ENCODE measurements at places on chromosomes 5 and 9. TPM values are rescaled to one million over a fixed set of nuclear protein-coding genes. Genes with fewer than 3 reads are reported as not detected.

- no peak for DNase-seq
Measured at GRCh38 chr5:112059579-112060135, 302.7 kb upstream of the NREP start.

GRCh38 chr5:181114284-181114843 is 16.6 kb downstream of the OR2V1 start:
- no peak for DNase-seq

DNA sequence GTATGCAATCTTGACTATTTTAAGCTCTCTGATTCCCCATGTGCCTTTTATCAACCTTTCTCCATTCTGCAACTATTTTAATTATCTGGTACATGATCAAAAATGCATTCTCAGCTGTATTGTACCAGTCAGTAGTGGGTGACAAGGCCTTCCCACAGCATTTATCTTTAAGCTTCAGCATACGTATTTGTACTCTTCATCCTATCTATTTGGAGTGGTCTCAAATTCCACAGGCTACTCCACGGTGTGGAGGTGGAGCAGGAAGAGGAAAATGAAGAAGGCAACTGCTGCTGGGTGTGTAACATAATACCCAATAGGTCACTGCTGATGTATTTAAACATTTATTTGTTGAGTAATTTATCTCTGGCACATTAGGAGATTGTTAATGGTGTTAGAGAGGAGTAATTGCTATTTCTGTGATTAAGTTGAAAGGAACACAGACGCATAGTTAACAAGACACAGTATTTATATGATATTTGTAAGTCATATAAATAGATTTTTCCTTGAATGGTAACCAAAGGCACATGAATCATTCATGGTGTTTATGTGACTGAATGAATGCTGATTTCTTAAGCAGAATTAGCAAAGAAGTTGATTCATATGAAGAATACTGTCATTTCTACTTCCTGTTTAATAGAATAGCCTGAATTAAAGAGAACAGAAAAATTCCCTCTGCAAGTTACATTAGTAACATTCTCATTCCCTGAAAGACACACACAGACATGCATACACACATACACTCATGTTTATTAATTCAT is 153.8 kb upstream of the NR3C1 start:
- no peak for DNase-seq

DNA sequence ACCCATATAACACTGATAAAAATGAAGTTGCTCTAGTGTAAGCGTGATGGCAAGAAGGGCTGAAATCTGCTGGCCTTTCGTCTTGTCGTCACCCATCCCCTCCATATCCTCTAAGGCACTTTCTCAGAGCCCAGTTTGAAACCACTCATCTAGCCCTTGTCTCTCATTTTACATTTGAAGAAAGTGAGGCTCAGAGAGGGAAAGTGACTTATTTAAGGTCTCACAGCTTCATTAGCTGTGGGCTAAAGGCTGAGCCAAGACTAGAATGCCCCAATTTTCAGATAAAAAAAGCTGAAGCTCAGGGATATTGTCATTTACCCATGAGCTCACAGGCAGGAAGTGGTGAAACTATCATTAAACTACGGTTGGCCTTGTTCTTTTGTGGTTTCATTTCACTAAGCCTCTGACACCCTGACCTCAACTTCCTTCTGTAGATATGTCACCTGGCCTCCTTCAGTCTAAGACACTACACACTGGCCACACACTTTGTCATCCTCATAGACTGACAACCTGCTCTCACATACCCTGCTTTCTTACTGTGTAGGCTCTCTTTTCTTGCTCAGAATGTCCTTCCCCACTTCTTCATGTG is 176.7 kb upstream of the DMAC1 start:
- DNase-seq, result no peak

DNA sequence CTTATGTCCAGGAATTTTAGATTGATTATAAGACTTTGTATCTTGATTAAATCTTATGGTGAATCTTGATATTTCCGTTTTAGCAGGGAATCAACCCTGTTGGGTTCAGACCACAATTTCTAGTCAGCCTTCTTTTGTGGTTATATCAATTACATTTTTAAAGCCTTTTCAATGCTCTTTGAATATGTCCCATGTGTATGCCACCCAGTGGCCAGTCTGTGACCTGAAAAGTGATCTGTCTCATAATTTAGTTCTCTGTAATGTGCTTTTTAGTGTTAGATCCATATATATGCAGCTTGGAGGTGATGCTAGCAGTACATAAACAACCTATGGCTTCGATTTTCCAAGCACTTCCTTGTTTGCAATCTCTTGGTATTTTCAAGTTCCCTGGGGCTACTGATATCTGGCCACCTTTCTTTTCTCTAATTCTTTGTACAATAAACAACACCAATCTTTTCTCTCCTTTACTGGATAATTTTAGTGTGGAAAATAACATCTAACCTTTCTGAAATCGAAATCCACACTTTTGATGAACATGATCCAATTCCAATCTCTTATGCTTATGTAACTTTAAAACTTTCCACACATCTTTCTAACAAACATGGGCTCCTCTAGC is 28.8 kb downstream of the PDE8B start:
- no peak for DNase-seq

DNA sequence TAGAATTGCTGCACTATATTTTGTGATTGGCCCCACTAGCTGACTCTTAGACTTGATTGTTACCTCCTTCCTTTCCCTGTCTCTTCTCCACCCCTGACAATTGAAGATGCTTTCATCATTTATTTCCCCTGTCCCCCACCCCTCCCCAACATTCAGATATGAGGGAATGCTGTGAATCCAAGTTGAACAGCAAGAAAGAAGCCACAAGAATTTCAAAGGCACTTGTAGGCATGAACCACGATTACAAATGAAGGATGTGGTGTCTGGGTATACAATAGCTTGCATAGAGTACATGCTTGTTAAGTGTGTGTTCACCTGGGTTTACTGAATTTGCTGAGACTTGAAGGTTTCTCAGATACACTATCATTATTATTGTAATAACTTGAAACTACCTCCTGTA is 78.3 kb upstream of the TRIO start:
- DNase-seq, result no peak

DNA sequence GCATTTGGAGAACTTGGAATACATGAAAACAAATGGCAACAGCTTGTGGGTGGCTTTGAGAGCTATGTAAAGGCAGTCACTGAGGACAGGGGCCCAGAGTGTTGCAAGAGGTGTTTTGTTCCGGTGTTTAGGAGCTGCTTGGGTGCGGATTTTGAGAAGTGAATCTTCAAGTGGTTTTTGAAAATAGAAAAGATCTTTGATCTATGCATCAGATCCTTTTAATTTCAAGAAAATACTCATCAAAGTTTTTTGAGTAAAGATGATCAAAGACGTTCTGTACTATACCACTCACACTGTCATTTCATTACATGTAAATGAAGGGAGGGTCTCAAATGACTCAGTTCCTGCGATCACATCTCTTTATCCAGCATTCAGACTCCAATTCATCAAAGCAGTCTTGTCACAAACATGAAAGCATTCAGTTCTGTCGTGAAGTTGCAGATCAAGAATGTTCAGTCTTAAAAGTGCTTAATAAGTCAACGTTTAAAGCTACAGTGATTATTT is 112.5 kb downstream of the WDR41 start:
- DNase-seq, result peak; percentile 19

GRCh38 chr9:113652355-113653152 is 189.0 kb downstream of the RGS3 start:
- DNase-seq, result no peak

GRCh38 chr5:172833372-172833685 is 722 bp upstream of the ERGIC1 start:
- no peak for DNase-seq

- DNase-seq, result no peak
Measured at GRCh38 chr9:108787690-108788048, 68.1 kb downstream of the ACTL7B start.

DNA sequence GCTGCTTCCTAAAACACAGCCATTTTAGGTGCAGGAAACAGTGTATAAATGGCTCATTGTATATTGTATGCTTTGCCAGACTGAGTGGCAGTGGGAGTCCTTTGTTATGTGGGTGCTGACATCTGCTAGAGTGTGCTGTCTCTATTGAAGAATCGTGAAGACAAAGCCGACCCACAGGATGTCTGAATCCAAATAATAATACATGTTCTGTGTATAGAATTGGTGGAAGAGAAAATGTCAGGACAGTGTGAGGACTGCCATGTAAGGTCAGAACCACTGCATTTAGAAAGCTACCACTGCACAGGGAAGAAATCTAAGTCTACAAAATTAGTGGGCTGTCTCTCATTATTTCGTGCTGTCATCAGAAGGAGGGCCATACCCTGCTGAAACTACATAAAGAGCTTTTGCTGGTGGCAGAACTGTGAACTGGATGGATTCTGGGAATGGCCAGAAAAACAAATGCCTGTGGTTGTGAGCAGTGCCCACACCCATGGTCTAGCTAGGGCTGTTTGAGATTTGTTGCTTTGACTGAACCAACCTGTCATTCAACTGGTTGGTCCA is 2.5 kb downstream of the IL7R start:
- no peak for DNase-seq

- peak; percentile 13 for DNase-seq
Measured at GRCh38 chr5:124371111-124371706, 375.2 kb downstream of the ZNF608 start.

- DNase-seq, result no peak
Measured at GRCh38 chr9:82154573-82154972, 166.0 kb downstream of the SPATA31D1 start.

DNA sequence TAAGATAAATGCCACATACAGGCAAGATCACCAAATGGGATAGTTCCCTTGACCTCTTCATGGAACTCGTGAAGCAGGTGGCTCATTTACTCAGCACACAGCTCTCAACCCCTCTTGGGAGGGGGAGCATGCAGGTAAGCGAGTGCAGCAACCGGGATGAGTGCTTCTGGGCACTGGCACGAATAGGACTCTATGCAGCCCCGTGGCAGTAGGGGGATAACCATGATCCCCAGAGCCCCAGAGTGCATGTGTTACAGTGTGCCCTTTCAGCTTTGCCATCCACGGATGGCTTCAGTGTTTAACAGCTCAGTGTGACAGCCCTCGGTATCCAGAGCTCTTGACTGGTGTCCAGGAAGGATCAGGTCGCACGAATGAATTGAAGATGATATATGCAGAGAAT is 1187.1 kb downstream of the CDH9 start:
- no peak for DNase-seq

GRCh38 chr9:27925815-27926214 is 352.5 kb upstream of the C9orf72 start:
- no peak for DNase-seq

DNA sequence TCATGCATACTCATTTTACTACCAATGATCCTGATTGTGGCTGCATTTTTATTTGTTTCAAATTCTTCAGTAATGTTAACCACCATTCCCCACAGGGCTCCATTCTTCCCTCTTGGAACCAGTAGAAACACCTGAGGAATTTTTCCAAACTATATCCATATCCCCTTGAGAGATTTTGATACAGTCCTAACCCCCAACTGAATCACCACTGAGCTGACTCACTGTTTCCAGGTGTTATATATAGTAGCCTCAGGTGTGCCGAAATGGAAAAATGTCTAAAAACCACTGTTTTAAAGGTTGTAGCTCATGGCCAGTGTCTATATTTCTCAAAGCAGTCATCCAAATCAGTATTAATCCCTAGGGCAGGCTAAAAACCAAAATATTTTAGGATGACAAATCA is 85.2 kb downstream of the MRPS27 start:
- no peak for DNase-seq

DNA sequence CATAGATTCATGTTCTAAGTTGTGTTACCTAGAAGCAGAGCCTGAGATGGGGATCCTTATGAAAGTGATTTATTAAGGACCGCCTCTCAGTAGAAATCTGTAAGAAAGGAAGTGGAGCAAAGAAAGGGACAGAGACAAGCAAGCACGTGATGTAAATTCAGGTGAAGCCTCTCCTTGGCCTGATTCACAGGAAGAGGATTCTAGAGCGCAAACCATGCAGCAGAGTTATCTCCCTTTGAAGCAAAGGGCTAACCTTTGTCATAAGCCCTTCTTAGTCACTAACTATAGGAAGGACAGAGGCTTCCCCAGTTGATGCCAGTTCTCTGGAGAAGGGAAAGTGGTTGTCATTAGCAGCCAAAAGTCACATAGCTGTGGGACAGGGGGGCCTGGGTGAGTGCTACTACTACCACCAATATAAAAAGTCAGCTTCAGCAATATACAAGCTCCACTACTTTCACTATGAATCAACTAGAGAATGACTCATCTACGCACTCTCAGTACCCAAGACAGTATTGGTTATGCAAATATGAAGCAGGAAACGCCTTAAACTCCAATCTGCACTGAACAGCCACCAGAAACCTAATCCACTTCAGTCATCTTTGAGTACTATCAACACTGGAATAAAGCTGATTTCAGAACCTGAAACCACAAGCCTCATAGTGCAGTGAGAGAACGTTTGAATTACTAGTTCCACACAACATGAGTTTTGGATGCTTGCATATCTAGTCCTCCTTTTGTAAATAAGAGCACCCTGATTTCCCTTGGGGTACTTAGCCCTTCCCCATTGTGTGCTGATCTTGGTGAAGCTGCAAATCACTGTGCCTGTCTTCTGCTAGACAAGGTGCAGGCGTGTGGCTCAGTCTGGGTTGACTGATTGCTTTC is 162.7 kb downstream of the ZNF608 start:
- no peak for DNase-seq

GRCh38 chr5:15267966-15268365 is 232.0 kb upstream of the FBXL7 start:
- no peak for DNase-seq

ASTN2 gene
- polyA plus RNA-seq, result 4.8 TPM

HMMR gene
- 17.0 TPM for polyA plus RNA-seq

GPR21 gene
- polyA plus RNA-seq, result 0.31 TPM

CDX1 gene
- 0.13 TPM for polyA plus RNA-seq

SH3GL2 gene
- polyA plus RNA-seq, result 8.5 TPM

POLE3 gene
- 68.3 TPM for polyA plus RNA-seq

ANKRD34B gene
- not detected for polyA plus RNA-seq

PNPLA7 gene
- polyA plus RNA-seq, result 2.9 TPM

PCDHGA5 gene
- polyA plus RNA-seq, result 3.3 TPM

MARCOL gene
- polyA plus RNA-seq, result not detected

BSPRY gene
- polyA plus RNA-seq, result 9.1 TPM

TMC1 gene
- 0.51 TPM for polyA plus RNA-seq

DOCK2 gene
- 4.7 TPM for polyA plus RNA-seq

PDGFRB gene
- polyA plus RNA-seq, result 180 TPM

PHF24 gene
- polyA plus RNA-seq, result 0.54 TPM

IFNA21 gene
- not detected for polyA plus RNA-seq

Measured in right lung (tissue), 10 donors.